ENCODE measurements at places on chromosomes 12 and 14.

- DNase-seq: no peak
Observed at GRCh38 chr12:66508025-66508424, 170.9 kb downstream of the GRIP1 start.

DNA sequence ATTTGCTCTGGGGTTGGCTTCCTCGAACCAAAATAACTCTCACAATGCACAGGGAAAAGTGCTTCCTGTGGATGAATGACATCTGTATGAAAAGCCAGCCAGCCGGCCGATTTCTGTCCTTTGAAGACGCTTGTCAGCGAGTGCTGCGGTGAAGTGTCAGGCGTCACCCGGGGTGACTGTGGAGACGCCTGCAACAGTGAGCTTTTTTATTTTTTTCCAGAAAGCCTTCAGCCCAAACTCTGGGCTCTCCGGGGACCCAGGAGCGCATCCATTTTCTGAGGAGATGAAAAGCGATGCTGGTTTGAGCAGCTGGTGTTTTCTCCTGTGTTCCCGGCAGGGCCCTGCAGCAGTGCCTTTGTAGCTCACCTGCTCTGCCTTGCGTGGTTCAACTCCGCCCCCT, 147.9 kb upstream of the MYL2 start:
- no peak for DNase-seq

- DNase-seq: no peak
Observed at GRCh38 chr14:20417250-20418186, 4.2 kb upstream of the TEP1 start.

DNA sequence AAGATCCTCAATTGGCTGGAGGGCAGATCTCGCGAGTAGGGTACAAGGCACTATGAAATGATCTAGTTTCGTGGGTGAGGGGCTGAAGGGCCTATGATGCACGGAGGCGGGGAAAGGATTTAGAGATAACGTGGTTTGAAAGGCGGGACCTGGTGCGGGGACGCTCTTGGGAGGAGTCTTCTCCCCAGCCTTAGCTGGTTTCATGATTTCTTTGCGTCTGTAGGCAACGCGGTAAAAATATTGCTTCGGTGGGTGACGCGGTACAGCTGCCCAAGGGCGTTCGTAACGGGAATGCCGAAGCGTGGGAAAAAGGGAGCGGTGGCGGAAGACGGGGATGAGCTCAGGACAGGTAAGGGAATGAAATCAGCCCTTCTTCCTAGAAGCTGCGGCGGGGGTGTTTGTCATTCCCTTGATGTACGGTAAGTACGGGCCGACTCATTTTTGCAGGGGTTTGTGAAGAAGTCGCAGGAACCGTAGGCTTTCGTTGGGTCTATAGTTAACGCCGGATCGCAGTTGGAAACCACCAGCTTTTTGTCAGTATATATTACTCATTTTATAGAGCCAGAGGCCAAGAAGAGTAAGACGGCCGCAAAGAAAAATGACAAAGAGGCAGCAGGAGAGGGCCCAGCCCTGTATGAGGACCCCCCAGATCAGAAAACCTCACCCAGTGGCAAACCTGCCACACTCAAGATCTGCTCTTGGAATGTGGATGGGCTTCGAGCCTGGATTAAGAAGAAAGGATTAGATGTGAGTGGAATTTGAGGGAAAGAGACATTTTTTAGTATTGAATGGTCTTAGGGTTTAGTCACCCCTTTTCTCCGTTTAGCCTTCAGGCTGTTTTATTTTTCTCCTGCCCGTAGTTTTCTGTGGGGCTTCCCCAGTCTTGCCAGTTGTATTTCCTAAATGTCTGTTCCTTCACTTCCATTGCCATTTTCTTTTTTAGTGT, 602 bp downstream of the APEX1 start:
- DNase-seq: peak; percentile 78

GRCh38 chr12:46677749-46678148, 148.0 kb downstream of the SLC38A4 start:
- DNase-seq: no peak

- DNase-seq: no peak
Observed at GRCh38 chr12:108201808-108202207, 72.7 kb downstream of the WSCD2 start.

Data from AG08396 (cell line).